ENCODE measurements at places on chromosomes 13 and 19.

DNA sequence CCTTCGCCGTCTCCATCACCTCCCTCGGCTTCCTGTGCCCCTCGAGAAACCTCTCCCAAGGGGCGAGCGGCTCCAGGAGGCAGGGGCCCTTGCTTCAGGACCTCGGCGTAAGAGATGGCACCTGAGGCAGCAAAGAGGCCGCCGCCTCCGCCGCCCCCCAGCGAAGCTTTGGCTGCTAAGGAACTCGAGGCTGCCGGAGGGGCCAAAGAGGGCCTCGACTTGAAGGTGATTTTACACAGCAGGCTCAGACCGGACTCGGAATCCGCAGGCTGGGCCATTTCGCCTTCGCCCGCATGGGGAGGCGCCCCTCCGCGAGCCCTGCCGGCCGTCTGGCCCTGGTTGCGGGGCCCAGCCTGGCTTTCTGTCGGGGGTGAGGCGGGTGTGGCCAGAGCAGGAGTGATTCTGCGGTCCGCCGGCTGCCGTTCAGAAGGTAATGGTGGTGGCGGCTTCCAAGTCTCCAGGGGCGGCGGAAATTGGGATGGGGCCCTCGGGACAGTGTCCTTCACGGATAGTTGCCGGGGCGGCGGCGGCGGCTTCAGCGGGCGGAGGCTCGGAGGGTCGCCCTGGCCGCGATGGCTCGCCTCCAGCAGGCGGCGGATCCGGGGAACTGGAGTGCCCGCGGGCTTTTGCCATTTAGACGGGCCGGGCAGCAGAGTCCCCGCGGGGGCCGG is 1.4 kb downstream of the GGN start:
- DNase-seq = no peak

GRCh38 chr19:2949939-2950285 is 5.1 kb upstream of the ZNF77 start:
- no peak for DNase-seq

DNA sequence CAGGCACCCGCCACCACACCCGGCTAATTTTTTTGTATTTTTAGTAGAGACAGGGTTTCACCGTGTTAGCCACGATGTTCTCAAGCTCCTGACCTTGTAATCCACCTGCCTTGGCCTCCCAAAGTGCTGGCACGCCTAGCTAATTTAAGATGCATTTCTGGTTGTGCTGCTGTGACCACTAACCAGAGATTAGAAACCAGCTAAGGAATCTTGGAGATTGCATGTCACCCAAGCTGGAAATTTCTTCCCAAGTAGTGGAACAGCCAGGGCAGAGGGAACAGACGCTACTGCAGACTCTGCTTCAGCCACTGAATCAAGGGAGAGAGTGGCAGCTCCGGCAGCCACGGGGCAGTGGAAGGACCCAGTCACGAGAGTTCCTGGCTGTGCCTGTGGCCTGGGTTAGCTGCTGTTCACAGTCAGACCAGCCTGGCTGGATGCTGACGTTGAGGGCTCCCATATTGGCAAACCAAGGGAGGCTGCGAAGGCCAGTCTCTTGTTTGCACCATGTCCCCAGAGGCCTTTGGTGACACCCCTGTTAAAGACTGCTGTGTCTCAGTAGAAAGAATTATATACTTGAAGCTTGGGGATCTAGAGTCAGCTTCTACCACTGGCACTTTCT is 7.9 kb downstream of the TPM4 start:
- no peak for DNase-seq

GRCh38 chr13:40776681-40777165 is 5.7 kb upstream of the MRPS31 start:
- DNase-seq = peak; percentile 87

DNA sequence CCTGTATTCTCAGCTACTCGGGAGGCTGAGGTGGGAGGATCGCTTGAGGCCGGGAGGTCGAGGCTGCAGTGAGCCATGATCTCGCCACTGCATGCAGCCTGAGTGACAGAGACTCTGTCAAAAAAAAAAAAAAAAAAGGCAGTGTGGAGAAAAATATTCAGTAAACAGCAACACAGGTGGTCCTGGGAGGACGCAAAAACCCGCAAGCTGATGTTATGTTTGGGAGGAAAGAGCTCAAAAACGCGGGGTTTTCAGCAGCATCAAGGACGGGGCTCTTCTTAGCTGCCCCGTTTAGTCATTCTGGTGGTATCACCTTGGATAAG is 599 bp upstream of the ZNF784 start:
- DNase-seq = no peak

- no peak for DNase-seq
These were observed 90.5 kb downstream of the COL4A2 start for GRCh38 chr13:110397436-110398115.

GRCh38 chr19:6271251-6271650 is 8.5 kb downstream of the MLLT1 start:
- peak; percentile 66 for DNase-seq

- DNase-seq = no peak
These were observed 104.2 kb downstream of the TDRD3 start for GRCh38 chr13:60501236-60501635.

DNA sequence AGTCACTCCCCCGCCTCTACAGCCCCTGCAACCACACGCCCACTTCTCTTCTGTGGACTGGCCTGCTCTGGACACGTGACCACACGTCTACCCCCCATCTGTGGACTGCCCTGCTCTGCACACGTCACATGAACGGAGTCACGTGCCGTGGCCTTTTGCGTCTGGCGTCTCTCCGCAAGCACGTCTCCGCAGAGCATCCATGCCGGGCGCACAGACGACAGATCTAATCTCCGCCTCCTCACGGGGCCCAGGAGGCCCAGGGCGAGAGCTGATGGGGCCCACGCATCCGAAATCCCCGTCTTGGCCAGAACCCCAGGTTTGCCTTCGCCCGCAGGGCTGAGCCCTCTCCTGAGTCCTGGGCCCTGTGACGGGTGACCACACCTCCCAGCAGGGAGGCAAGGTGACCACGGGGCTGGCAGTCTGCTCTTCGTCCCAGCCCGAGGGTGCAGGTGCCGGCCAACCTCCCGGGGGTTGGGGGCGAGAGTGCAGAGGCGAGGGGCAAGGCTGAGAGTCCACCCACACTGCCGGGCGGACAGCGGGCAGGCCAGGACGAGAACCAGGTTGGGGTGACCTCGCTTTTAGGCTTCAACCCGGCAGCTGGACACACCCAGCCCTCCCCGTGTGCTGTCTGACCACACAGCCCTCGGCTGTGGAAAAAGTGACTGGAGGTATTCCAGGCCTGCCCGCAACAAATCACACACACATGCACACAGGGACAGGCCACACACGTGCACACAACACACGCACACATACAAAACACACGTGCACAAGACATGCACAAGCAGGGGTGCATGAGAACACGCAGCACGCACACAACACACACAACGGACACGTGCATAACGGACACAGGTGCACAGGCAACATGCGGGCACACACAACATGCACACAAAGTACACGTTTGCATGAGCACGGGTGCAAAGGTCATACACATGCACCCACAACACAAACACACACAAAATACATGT is 3.9 kb downstream of the SBNO2 start:
- DNase-seq = peak; percentile 54

- DNase-seq = no peak
These were observed 1.7 kb downstream of the PDE4A start for GRCh38 chr19:10422046-10422461.

DNA sequence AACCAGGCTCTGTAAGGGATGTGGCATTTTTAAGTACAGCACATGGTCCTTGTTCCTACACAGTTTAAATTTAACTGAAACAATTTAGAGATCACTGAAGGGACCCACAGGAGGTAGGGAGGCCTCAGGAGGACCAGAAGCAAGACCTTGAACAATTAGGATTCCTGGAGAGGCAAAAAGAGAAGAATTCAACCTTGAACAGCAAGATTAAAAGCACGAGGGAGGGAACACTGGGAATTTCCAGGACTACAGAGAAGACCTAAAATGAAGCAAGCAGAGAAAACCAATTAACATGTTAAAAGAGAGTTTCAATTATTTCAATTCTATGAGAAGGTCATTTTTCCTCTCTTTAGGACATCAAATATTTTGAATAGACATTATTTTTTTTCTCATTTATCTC is 160.3 kb downstream of the KCTD12 start:
- DNase-seq = no peak

GRCh38 chr13:100315522-100315921 is 226.6 kb downstream of the PCCA start:
- DNase-seq = no peak

- DNase-seq = no peak
These were observed 2.2 kb upstream of the TMEM161A start for GRCh38 chr19:19140476-19140875.

DNA sequence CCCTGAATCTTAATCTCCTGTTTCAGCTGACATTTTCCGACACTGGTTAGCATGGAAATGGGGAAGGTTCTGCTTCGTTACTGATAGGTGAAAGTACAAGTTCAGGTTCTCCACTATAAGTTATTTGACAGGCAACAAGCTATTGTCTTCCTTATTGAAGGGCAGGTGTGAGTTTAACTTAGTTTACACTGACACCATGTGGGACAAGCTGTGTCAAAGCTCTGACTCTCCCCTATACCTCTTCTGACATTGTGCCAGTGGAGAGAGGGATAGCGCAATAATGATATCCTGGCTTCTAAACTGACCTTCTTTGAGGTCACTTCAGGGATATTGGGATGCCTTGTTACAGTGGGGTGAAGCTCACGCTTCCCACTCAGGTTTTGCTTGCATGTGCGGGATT is 587.0 kb upstream of the SLITRK5 start:
- no peak for DNase-seq

GRCh38 chr13:44237881-44238421 is 135.7 kb upstream of the SERP2 start:
- DNase-seq = peak; percentile 80

- no peak for DNase-seq
These were observed 204.4 kb downstream of the LACC1 start for GRCh38 chr13:44084146-44084545.

DNA sequence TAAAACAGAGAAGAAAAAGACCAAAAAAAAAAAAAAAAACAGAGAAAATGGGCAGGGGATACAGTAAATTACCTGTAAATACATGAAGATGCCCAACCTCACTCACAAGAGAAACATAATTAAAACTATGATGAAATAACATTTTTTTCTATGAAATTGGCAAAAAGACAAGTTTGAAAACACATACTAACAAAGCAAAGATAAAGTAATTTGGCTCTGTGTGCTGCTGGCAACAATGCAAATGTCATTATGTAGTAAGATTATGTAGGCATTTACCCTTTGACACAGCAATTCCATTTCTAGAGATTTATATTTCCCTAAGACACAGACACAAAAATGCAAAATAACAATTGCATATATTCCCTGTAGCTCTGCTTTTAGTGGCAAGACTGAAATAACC is 20.2 kb downstream of the ZC3H13 start:
- DNase-seq = no peak

DNA sequence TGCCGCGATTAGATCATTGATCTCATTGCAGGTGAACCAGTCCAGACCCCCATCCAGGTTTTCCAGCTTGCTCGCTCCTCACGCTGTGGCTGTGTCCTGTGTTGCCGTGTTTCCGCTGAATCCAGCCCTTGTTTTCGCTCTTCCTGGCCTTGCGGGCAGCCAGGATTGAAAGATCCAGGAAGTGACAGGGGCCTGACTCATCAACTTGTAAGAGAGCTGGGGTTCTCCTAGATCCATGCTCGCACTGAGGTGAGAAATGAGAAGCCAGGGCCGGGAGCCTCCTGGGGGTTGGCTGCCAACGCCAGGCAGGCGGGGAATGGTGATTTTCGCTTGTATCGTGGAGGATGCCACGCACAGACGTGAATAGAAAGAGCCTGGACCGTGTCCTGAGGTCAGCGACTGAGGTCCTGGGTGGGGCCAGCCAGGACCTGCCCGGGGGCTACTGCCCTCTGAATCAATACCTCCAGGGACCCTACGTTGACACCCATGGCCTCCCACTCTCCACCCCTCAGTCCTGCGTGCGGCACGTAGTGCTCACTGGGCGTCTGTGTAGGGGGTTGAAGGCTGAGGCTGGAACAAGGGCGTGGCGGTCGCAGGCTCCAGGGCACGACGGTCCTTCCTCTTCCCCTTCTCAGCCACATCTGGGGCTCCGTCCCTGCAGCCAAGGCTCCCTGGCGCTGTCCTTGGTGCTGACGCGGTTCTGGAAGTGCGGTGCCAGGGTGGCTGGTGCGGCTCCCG is 7.3 kb upstream of the PTPRH start:
- DNase-seq = peak; percentile 100

- peak; percentile 67 for DNase-seq
These were observed at the start of gene UBE2M for GRCh38 chr19:58558066-58558622. TSS of gene UBE2M (minus strand) at chr19:58558611. CDS start at chr19:58558381, 230 bp downstream.

DNA sequence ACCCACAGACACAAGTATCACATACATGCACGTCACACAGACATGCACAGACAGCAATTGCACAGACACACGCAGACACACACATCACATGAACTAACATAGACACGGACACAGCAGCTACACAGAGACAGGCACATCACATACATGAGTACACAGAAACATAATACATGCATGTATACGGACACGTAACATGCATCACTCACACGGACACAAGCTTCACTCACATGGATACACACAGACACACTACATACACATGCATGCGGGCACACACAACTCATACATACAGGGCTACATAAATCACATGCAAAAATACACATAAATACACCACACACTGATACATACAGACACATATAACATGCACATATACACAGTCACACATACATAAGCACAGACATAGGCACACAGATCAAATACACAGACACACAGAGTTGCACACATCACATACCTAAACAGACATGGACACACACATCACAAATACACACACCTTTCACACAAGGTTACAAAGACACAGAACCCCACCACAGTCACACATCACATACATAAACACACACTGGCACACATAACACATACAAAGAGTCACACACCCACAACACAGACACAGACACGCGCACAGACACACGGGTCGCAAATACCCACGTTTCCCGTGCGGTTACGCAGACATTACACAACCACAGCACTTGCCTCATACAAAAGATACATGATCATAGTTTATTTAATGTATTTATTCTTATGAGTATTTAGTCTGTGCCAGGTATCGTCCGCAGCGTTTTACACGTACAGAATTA is 1.1 kb upstream of the LMTK3 start:
- DNase-seq = no peak

DNA sequence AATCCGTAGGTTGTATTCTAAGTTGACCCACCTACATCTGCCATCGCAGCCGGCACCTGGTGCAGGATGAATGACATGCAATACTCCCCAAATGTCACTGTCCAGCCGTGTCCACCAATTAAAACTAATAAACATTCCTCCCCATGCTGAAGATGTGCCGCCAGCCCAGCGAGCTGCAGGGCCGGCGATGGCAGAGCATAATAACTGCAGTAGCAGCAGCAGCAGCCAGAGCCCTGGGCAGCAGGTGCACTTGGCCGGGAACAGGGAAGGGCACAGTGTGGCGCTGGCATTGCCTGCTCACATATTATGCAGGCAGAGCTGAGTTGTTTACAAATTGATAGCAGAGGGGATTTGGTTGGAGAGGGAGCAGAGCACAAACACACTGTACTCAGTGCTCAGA is 754.9 kb downstream of the OLFM4 start:
- DNase-seq = no peak

GRCh38 chr13:68929075-68929745 is 1178.4 kb upstream of the ATXN8OS start:
- no peak for DNase-seq

DNA sequence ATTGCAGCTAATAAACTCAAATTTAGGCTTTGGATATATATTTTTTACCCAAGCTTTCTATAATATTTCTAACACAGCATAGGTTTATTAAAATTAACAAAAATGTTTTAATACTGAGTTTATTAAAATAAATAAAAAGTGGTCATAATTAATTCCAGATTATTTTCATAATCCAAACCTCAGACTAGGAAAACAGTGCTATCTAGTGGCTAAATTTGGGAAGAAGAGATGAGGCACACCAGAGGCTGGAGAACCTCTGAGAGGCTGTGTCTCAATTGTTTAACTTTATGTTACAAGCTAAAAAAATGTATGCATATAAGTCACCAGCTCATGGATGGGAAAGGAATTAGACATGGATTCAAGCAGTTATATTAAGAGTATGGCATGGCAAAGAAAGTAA is 392.5 kb downstream of the DIAPH3 start:
- peak; percentile 36 for DNase-seq
